Glomerular endothelial cell (primary cell): ENCODE measurements at places on chromosomes 6 and 20. TPM values are rescaled to one million over a fixed set of nuclear protein-coding genes. Genes with fewer than 3 reads are reported as not detected.

Gene SLC17A1
- not detected in 2 replicates for total RNA-seq

Gene PRRT1
- total RNA-seq, result 0.39 and 0.70 TPM in 2 replicates

Gene FAM217A
- not detected in 2 replicates for total RNA-seq

Gene CFB
- total RNA-seq, result 0.53 and 2.3 TPM in 2 replicates

Gene APCDD1L
- 0.34 and 4.2 TPM in 2 replicates for total RNA-seq

Gene MATN4
- total RNA-seq, result not detected in 2 replicates

Gene FRK
- total RNA-seq, result 0.06 and 0.53 TPM in 2 replicates

Gene PXDC1
- total RNA-seq, result 153 and 257 TPM in 2 replicates

Gene PACRG
- total RNA-seq, result 0.23 TPM in 1 of 2 replicates, not detected in the other

Gene PGBD1
- total RNA-seq, result 7.5 and 9.1 TPM in 2 replicates

Gene GLYATL3
- not detected in 2 replicates for total RNA-seq

Gene PRL
- total RNA-seq, result not detected in 2 replicates

Gene SIRPG
- total RNA-seq, result not detected in 2 replicates

Gene B3GAT2
- total RNA-seq, result not detected in 2 replicates

Gene STX11
- 9.3 and 16.0 TPM in 2 replicates for total RNA-seq

Gene ENPP5
- 0.19 TPM in 1 of 2 replicates, not detected in the other for total RNA-seq

Gene HLA-DOA
- total RNA-seq, result not detected in 2 replicates
